ENCODE measurements at places on chromosomes 13 and 19. TPM values are rescaled to one million over a fixed set of nuclear protein-coding genes. Genes with fewer than 3 reads are reported as not detected.
A peak's percentile ranks its signal among the peaks of the same experiment; 100 is the strongest.

The RELB gene
- 9.0 TPM for total RNA-seq

The NAXD gene
- 23.7 TPM for total RNA-seq

DNA sequence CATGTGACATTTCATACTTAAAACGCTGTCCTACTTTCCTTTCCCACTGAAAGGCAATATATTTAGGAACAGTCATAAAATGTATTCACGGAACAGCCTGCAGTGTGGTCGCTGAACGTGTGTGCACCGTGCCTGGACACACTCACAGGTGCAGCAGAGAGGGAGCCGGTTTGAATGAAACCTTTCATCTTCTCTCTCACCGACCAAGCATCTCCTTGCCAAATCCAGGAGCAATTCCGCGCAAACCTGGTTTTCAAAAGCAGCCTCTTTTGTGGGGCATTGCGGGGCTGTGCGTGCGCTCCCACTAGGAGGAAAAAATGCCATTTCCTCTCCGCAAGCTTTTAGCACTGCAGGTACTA lies 1.0 kb downstream of the DCLK1 start:
- no peak for DNase-seq

- peak; percentile 84 for DNase-seq
These were observed 220.9 kb downstream of the FOXO1 start for GRCh38 chr13:40445557-40445990.

The CTXN1 gene
- total RNA-seq = 0.24 TPM

The ZNF787 gene
- 29.5 TPM for total RNA-seq

- DNase-seq = peak; percentile 82
These were observed 515 bp downstream of the UFM1 start for GRCh38 chr13:38350114-38350617.

The RDH8 gene
- total RNA-seq = not detected

The NDUFB7 gene
- total RNA-seq = 382 TPM

DNA sequence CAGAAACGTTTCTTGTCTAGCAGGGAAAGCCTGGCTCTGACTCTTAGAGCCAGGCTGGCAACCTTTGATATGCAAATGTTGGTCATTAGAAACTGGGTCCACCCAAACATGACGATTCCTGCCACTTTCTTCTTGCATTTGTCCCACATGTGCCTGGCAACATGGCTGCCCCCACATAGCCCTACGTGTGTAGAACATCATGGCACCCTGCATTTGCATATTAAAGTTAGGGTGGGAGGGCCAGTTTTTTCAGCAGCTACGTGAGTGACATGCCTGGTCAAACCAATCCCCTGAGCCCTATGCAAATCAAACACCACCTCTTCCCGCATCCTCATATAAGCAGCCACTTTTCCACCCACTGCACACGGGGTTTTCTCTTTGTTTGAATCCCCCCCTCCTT lies 95.0 kb downstream of the LIG4 start:
- DNase-seq = no peak

DNA sequence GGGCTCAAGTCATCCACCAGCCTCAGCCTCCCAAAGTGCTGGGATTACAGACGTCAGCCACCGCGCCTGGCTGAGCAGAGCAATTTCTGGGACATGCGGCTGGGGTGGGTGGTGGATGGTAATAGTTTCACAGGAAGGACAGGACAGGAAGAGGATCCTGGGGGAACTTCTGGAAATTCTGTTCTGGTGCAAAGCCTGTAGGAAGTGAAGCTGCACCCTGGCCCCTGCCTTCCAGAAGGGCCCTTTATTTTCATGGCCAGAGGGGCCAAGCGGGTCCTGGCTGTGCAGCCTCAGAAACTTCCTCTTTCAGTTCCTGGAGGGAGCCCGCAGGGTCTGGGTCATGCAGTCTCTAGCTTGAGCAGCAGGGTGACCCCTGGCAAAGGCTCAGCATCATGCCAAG lies 15.7 kb downstream of the FEM1A start:
- DNase-seq = no peak

- DNase-seq = no peak
These were observed 12.9 kb downstream of the PIN1 start for GRCh38 chr19:9848060-9848459.

The CALR3 gene
- total RNA-seq = not detected

The MCF2L gene
- total RNA-seq = 38.9 TPM

- DNase-seq = no peak
These were observed 7.1 kb upstream of the DOCK9 start for GRCh38 chr13:98984983-98985382.

DNA sequence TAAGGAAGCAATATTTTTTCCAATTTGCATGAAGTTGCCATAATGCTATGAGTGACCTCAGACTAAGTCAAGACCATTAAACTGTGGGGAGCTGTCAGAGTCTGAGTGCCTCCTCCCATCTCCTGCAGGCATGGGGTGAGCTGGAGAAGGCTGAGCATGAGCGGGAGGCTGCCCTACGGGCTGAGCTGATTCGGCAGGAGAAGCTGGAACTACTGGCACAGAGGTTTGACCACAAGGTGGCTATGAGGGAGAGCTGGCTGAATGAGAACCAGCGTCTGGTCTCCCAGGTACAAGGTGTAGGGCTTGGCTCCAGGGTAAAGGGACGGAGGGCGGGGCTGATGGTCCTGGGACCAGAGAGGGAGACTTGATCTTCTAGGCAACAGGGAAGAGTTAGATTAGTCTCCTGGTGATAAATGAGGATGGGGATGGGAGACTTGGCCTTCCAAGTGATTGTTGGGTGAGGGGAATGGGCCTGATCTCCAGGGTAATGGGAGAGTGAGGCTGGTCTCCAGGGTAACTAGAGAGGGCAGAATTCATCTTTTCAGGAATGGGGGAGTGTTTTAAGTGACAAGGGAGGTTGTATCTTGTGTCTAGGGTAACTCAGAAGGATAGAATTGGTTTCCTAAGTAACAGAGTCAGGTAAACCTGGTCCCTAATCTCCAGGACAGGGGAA lies 36.0 kb downstream of the SPTBN4 start:
- no peak for DNase-seq

GRCh38 chr13:20582026-20582425 lies 15.1 kb downstream of the IFT88 start:
- DNase-seq = no peak

DNA sequence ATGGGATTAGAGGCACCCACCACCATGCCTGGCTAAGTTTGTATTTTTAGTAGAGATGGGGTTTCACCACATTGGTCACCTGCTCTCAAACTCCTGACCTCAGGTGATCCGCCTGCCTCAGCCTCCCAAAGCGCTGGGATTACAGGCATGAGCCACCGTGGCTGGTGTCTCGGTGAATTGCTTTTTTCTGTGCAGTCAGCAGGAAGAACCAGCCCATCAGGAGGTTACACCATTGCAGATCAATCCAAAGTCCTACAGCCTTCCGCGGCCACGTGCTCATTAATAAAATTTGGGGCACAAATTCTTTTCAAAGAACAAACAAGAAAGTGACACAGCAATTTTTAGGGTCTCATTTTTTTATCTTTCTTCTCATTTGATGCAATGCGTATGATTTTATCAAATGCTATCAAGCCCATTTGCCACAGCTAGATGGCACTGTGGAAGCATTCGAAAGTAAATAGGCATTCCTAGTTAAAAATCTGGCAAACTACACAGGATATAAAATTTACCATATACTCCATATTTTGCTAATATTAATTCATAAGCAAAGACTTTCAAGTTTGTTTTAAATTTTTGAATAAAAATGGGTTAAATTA lies 54.4 kb upstream of the ZNF835 start:
- DNase-seq = no peak

GRCh38 chr19:35260694-35261304 lies 8.0 kb upstream of the USF2 start:
- peak; percentile 22 for DNase-seq

The ZNF302 gene
- total RNA-seq = 32.6 TPM

- no peak for DNase-seq
These were observed 231.0 kb downstream of the MYO16 start for GRCh38 chr13:108860418-108860817.

The ITPKC gene
- total RNA-seq = 10.0 TPM

GRCh38 chr19:28710278-28710677 lies 502.7 kb downstream of the UQCRFS1 start:
- no peak for DNase-seq

GRCh38 chr19:11853358-11853757 lies 4.8 kb downstream of the ZNF439 start:
- no peak for DNase-seq

DNA sequence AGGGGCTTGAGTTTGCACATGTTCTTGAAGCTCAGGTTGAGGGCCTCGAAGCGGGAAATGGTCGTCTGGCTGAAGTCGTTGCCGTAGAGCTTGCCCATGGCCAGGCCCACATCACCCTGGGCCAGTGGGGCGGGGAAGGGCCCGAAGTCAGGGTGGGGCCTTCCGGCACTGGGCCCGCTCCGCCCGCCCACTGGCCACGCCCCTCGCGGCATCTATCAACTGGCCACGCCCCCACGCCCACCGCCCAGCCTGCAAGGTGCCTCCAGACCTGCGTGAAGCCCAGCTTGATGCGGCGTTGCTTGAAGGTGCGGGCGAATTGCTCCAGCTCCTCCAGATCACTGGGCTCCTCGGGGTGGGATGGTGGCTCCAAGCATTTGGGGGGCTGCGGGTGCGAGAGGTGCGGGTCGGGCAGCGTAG lies 19.9 kb downstream of the ZNF574 start:
- no peak for DNase-seq

The ZNF283 gene
- total RNA-seq = 15.2 TPM

DNA sequence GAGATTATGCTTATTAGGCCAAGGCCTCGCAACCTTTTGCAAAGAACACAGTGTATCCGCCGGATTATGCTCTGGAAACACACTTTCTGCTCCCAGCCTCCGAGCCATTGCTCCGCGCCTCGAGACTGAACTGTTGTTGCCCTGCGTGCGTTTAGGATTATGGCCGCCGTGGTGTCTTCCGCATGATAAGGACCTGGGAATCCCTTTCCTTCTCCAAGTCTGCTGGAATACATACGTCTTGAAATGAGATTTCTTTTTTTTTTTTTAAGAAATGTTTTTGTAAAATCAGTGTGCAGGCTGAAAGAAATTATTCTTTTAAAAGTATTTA lies 89.8 kb upstream of the SOX1 start:
- DNase-seq = peak; percentile 17

The CADM4 gene
- total RNA-seq = 5.7 TPM

The ZNF17 gene
- total RNA-seq = 10.1 TPM

- DNase-seq = no peak
These were observed 59.4 kb downstream of the TSC22D1 start for GRCh38 chr13:44516771-44517170.

The PALM gene
- 18.9 TPM for total RNA-seq

DNA sequence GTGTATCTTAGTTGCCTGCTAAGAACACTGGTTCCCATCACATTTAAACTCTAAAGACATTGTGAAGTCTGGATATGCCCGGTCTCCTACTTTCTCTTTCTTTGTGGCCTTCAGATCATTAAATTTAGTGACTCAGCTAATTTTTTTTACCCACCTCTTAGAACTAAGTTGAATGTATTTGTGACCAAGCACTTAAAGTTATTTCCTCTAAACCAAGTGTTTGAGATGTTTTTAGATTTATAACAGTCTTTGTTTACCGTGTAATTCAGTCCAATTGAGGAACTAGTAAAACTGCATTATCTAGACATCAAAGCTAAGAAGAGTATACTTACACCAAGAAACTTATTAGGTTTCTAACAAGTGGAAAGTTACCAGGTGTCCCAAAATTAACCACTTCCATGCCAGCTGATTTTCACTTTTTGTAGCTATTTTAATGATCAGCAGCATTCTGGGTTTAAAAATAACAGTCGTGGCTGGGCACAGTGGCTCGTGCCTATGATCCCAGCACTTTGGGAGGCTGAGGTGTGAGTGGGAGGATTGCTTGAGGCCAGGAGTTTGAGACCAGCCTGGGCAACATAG lies 53.1 kb downstream of the ARHGAP35 start:
- no peak for DNase-seq

- DNase-seq = no peak
These were observed 61.6 kb downstream of the ITGBL1 start for GRCh38 chr13:101514100-101514499.

DNA sequence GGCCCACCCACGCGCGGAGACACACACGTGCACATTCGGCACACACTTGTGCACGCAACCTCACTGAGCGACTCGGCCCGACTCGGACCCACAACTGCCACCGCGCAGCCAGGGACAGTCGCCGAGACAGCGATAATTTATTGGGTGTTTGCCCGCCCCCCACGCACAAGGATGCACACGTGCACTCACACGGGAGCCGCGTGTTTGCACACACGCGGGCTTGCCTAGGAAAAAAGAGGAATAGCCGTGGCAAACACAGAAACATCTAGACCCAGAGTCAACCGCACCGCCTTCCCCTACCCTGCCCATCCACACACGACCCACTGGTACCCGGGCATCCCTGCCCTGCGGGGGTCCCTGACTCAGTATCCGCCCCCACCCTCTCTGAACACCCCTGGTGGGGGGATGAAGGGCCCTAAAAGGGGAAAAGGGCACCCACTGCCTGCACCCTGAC lies 1.1 kb upstream of the SSBP4 start:
- no peak for DNase-seq

GRCh38 chr19:54352546-54352945 lies 12.2 kb downstream of the LAIR1 start:
- no peak for DNase-seq

GRCh38 chr13:23554000-23554399 lies 16.2 kb upstream of the TNFRSF19 start:
- no peak for DNase-seq

- DNase-seq = no peak
These were observed 14.2 kb downstream of the KCNC3 start for GRCh38 chr19:50314724-50315708.

GRCh38 chr19:29442910-29443309 lies 82.9 kb upstream of the VSTM2B start:
- peak; percentile 47 for DNase-seq

DNA sequence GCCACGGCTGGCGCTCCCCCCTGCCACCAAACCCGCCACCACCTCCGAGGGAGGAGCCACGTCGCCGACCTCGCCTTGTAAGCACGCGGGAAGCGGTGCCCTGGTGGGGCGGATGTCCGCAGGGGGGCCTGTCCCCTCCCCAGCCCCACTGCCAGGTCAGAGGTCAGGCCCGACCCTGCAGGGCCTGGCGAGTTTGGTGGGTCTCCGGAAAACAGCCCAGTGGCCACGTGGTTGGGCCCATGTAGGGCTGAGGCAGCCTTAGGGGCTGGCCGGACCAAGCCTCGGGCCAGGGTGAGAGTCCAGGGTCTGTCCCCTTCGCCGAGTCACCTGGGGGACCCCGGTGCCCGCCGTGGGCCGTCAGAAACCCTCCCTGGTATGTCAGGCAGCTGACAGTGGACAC lies 26.5 kb downstream of the SMIM24 start:
- no peak for DNase-seq

The PSG3 gene
- not detected for total RNA-seq

The GJB2 gene
- 0.46 TPM for total RNA-seq

GRCh38 chr13:98508685-98509084 lies 68.2 kb downstream of the STK24 start:
- no peak for DNase-seq

DNA sequence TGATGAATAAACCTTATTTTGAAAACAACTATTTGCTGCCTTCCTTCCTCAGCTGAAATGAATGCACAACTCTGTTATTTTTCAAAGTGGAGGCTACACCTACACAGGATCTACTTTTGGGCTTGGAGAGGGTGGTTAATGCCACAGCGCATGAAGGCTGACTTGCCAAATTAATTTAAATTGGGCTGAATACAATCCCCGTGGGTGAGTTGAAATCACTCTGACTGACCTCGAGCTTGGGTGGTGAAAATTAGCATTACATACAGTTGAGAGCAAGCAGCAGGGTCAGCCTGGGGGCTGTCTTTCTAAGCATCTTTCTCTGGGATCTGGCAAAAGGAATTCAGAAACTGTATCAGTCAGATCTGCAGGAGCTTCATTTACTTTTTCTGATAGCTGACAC lies 38.5 kb downstream of the TPT1 start:
- DNase-seq = no peak

The MADCAM1 gene
- 0.40 TPM for total RNA-seq

The ANKRD27 gene
- 24.7 TPM for total RNA-seq
